Stimulated activated CD4-positive, alpha-beta T cell treated with anti-CD3 and anti-CD28 coated beads, Interleukin-1b, Interleukin-23, amount 100 ng/mL, for 1 hour (primary cell): ENCODE measurements at places on chromosomes 2 and 18.

DNA sequence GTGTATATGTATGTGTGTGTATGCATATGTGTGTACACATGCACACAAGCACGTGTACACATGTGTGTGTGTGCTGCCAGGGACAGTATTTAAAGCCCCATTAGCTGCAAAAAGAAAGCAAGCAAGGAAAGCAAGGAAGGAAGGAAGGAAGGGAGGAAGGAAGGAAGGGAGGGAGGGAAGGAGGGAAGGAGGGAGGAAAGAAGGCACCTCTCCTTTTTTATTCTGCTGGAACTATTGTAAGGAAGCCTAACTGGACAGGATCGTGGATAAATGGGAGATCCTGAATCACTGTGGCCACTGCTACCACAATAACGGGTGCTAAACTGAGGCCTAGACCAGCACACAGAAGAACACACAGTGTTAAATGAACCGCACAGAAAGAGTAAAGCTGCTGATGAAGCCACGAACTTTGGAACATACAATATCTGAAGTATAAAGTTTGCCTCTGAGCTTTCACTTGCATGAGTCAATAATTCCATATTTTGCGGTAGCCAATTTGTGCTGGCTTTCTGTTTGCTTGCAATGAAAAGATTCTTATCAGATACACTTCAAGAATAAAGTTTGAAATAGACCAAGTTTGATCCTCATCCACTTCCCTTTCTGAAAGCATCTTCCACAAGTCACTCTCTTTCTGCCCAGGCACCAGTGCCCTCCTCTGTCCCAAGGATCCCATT, 15.5 kb downstream of the CACNB4 start:
- no peak for DNase-seq

GRCh38 chr18:48850822-48851598, 99.8 kb downstream of the SMAD7 start:
- no peak for DNase-seq

DNA sequence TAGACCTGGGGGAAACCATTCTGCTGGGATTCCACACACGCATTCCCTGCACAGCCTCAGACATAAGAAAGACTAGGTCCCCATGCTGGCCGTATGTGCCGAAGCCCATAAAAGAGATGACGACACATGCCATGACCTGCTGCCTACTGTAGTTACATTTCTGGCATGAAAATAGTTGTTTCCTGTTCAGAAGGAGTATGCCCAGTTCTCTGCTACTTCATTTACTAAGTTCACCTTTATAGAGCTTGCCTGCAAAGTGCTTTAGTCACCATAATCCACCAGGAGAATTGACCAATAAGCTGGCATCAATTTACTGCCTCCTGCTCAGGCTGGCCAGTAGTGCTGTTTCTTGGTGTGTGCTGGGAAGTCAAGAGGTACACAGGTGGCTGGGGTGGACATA, 150.2 kb upstream of the ALPP start:
- no peak for DNase-seq

DNA sequence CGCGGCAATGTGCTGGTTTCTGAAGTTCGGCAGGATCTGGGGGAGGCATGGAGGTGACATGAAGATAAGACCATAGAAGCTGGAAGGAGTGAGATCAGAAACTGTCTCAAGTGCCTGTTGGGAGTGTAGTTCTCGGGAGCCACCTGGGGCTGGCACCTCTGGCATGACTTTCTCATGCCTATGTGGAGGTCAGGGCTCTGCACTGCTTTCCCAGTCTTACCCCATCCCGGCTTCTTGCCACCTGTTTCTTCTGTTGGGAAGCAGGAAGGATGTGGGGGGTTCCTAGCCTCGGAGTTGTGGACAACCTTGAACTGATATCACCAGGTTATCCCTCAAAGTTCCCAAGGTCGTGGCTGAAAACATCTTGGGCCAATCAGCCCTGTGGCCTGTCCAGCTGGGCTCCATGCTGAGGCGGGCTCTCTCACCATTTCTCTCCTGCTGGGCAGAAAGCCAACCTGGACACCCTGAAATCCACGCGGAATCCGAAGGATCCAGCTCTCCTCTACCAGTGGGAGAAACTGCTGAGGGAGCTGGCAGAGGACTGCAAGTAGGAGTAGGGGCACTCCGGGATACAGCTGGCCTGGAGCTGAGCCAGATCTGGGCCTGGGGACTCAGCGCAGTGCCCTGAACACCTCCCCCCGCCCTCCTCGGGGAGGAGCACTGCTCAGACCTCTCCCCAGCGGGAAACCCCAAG, 42.5 kb downstream of the FER1L5 start:
- DNase-seq, result no peak

- no peak for DNase-seq
Measured at GRCh38 chr2:25301453-25302352, 40.0 kb downstream of the DNMT3A start.

- DNase-seq, result no peak
Measured at GRCh38 chr2:225282858-225283710, 116.4 kb upstream of the NYAP2 start.

DNA sequence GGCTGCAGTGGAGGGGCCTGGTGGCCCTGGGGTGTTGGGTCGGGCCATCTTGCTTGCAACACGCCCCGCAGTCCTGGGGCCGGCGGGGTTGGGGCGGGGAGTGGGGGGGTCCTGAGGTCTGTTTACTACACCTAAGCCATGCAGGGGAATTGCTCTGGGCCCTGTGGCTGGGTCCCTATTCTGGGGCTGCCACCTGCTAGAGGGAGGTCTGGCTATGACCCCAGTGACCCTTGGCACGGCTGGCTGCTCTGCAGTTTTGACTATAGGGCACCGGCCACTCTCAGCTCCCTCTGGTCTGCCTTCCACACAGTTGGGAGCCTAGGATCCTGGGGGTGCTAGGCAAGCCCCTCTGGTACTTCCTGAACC, 170.6 kb upstream of the GLI2 start:
- DNase-seq, result no peak

GRCh38 chr18:32553174-32553573, 82.5 kb upstream of the GAREM1 start:
- no peak for DNase-seq
